Adrenal gland (tissue), 19 donors: ENCODE measurements at places on chromosomes 4 and X. TPM values are rescaled to one million over a fixed set of nuclear protein-coding genes. Genes with fewer than 3 reads are reported as not detected.

The MED14 gene
- 12.0 TPM for polyA plus RNA-seq

- DNase-seq = no peak
Measured at GRCh38 chrX:40329616-40330015, 231.9 kb upstream of the BCOR start.

DNA sequence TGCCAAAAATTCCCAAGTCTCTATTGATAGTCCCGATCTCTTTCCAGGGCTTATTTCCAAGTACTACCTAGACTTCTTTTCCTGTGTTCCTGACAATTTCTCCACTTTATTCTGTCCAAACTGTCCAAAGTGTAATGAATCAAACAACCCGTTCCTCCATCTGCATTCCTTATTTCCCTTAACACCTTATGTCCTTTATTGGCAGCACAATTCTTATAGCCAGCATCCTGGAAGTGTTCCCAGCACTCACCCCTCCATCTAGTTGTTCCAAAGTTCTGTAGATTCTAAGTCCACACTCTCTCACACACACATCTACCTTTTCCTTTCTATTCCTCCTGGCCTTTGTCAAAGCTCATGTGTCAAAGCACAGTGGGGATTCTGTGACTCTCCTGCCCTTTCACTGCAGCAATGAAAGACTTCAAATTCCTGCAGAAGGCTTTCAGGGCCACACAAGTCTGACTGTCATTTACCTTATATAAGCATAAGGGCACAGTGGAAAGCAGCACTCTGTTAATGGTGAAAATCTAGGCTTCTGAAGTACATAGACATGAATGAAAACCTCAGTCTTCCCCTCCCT is 22.1 kb downstream of the LIMCH1 start:
- no peak for DNase-seq

DNA sequence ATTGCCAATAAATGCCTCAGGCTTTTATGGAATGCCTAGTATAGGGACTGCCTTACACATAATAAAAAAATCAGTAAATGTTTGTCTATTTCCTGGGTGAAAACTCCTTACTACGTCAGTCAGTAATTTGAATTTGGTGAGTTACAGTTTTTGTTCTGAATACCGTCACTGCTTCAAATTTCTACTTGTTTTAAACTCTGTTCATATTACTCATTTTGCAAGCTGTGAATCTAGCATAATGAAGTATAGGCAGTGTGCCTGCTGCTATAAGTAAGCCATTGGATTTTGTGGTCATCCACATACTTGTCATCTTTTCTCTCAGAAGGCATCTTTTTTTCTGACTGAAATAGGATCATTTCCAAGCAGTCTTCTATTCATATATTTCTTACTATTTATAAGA is 43.1 kb downstream of the SYNPO2 start:
- DNase-seq = no peak

The IGFBP7 gene
- polyA plus RNA-seq = 564 TPM

The GYPE gene
- 0.24 TPM for polyA plus RNA-seq

The CLTRN gene
- 1.8 TPM for polyA plus RNA-seq

The UGT2B15 gene
- not detected for polyA plus RNA-seq

DNA sequence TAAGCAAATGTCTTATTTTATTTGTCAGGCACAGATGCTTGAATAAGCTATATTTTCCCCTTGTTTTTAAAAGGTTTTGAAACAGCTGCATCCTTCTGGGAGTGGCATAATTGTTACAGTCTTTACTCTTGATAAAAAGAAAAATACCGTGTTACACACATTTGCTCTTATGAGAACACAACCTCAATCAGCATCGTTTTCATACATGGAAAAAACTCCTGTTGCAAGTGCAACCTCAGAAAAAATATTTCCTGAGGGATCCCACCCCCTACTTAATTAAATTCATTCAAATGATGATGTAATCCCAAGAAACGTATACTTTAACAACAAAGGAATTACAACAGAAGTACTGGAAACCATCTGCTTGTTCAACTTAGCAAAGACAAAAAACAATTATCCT is 58.6 kb downstream of the SMAD1 start:
- no peak for DNase-seq

- no peak for DNase-seq
Measured at GRCh38 chr4:93671093-93671492, 157.5 kb upstream of the ATOH1 start.

- no peak for DNase-seq
Measured at GRCh38 chrX:42505016-42505415, 272.9 kb downstream of the PPP1R2C start.

DNA sequence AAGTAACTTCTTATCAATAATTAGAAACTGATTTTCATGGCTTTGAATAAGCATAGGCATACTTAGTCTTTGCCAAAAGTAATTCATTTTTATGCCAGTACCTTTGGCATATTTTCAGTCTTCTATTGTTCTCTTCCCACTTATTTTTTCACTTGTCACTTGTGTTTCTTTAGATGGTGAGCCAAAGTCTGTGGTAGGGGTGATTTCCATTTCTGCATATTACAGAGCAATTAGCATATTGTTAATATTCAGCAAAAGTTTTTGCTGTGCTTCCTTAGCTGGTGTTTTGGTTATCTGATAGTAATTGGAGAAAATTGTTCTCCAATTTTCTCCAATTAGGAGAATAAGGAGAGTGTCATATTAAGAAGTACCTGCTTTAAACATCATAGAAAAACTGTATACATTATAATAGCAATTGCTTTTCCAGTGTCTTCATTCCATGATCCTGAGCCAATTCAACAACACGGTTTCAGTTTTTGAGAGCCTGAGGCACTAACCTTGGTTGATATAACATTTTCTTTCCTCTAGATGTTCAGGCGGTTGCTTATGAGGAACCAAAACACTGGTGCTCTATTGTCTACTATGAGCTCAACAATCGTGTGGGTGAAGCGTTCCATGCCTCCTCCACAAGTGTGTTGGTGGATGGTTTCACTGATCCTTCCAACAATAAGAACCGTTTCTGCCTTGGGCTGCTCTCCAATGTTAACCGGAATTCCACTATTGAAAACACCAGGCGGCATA is 64.7 kb downstream of the SMAD1 start:
- no peak for DNase-seq

DNA sequence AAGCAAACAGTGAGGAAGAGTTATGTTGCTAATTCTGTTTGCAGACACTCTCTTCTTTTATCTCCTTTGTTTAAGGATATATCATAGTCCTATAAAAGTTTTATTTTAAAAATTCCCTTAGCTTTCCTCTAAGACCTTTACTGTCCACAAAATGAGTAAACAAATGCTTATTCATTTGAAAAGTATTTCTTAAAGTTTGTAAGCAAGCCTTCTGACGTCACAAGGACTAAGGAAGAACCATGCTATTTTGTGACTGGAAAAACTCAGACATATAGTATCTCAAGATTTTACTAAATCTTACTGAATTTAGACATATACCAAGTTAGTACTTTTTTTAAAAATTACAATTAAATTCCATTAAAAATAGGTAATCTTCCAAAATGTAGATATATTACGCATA is 5.2 kb upstream of the RBMXL3 start:
- no peak for DNase-seq

The CSAG3 gene
- not detected for polyA plus RNA-seq

The NLGN3 gene
- 10.6 TPM for polyA plus RNA-seq

The PCDH7 gene
- 3.8 TPM for polyA plus RNA-seq

DNA sequence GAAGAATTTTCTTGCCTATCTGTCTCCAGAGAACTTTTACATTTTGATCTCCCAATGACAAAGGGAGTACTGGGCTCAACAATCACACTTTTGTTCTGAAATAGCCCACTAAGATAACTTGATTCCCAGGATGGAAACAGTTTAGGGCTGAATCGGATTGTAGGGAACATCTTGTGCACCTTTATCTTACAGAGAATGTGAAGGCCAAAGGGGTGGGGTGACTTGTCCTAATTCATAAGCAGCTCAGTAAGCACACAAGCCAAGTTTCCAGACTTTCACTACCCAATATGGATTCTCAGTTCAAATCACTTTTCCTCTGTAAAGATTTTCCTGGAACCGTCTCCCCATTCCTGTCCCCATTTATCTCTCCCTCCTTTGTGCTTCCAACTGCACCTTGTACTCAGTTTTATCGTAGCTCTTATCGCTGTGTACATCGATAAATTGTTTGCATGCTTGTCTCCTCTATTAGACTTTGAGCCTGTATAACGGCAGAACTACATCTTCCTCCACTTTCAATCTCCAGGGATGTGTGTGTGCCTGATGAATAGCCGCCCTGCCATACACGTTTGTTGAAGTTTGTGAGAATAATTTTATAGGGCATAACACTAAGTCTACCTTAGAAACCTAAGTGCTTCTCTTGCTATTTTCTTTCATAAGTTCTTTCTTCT is 77.4 kb downstream of the MBNL3 start:
- DNase-seq = peak; percentile 8

DNA sequence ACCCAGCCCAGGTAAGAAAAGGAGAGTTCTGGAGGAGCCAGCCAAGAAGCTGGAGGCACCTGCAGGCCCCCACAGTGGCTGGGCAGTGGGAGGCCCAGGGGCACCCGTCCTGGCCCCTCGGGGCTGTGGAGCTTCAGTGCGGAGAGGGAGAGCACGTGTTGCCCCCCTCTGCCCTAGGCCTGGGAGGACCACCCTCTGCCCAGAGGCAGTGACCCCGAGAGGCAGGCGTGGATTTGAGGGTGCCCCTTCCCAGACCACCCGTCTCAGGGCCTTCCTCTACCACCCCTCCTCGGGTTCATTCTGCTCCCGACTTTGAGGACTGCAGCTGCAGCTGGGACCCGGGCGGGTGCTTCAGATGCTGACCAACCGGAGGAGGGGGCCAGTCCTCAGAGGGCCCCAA is 12.1 kb upstream of the HGFAC start:
- DNase-seq = no peak

The NEUROG2 gene
- not detected for polyA plus RNA-seq

The LIMCH1 gene
- 30.8 TPM for polyA plus RNA-seq

The BTC gene
- 0.47 TPM for polyA plus RNA-seq

- DNase-seq = no peak
Measured at GRCh38 chrX:122868631-122869030, 315.4 kb upstream of the GRIA3 start.
